Uterus (tissue), 4 donors: ENCODE measurements at places on chromosomes 5 and 9.

- H3K27me3 ChIP-seq: no peaks in the 10 kb centered on the region
- H3K36me3 ChIP-seq: no peaks in the 10 kb centered on the region
- peak overlapping the region; percentile 75 for H3K4me3 ChIP-seq
Observed at GRCh38 chr9:127977884-127978647, 2.7 kb downstream of the EEIG1 start.

- no peaks in the 10 kb centered on the region for H3K4me1 ChIP-seq
- H3K27ac ChIP-seq: no peak overlapping the region
- H3K4me3 ChIP-seq: no peak overlapping the region
- no peak for DNase-seq
Observed at GRCh38 chr5:5671823-5672222, 249.3 kb downstream of the ICE1 start.

- no peaks in the 10 kb centered on the region for H3K36me3 ChIP-seq
- no peaks in the 10 kb centered on the region for H3K4me1 ChIP-seq
- H3K27me3 ChIP-seq: no peaks in the 10 kb centered on the region
- no peak overlapping the region for H3K27ac ChIP-seq
- DNase-seq: no peak
- no peak overlapping the region for H3K4me3 ChIP-seq
Observed at GRCh38 chr9:12819436-12820185, 44.8 kb downstream of the LURAP1L start.

- H3K4me3 ChIP-seq: peak overlapping the region; percentile 58
- no peaks in the 10 kb centered on the region for H3K27me3 ChIP-seq
- peak overlapping the region; percentile 100 for H3K27ac ChIP-seq
Observed at GRCh38 chr9:121300283-121301119, 32.5 kb downstream of the GSN start.

- no peak for DNase-seq
- H3K4me1 ChIP-seq: no peaks in the 10 kb centered on the region
- H3K4me3 ChIP-seq: no peak overlapping the region
- H3K36me3 ChIP-seq: no peaks in the 10 kb centered on the region
- no peak overlapping the region for H3K27ac ChIP-seq
Observed at GRCh38 chr5:179377421-179378115, 32.3 kb upstream of the ADAMTS2 start.
